Activated CD8-positive, alpha-beta memory T cell treated with anti-CD3 and anti-CD28 coated beads, Interleukin-2, amount 50 U/mL, for 48 hours (primary cell): ENCODE measurements at places on chromosomes 6 and 20.

DNA sequence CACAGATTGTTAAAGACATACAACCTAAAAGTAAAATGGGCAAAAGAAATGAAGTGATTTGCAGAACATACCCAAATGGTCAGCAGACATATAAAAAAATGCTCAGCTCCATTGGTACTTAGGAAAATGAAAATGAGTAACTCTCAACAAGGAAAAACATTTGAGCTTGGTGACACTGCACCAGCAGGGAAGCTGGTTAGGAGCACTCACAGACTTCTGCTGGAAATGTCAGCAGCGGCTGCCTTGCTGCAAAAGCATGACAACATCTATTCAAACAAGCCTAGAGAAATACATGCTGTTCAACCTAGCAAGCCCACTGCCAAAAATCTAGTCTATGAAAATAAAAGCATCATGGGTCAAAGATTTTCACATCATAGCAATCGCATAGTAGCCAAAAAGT is 99.0 kb upstream of the FOXQ1 start:
- no peak for DNase-seq

- no peak for DNase-seq
Measured at GRCh38 chr6:18861204-18861603, 474.1 kb downstream of the RNF144B start.

DNA sequence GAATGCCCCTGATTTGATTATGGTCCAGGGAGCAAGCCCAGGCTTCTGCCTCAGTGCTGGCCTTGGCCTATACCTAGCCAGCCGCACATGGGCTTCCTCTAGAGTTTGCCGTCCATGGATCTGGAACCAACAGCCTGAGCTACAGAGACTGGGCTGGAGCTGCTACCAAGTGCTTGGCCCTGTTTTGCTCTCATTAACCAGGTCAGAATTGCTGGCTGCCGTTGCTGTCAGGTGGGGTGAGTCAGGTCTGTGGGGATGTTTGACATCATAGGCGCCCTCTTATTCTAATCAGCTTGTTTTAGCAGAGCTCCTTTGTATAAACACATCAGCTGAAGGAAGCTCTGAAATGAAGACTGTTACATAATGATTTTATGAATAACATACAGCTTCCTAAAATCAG is 83.1 kb upstream of the PHACTR2 start:
- DNase-seq, result no peak

GRCh38 chr6:75349262-75349984 is 64.8 kb upstream of the TMEM30A start:
- DNase-seq, result no peak

DNA sequence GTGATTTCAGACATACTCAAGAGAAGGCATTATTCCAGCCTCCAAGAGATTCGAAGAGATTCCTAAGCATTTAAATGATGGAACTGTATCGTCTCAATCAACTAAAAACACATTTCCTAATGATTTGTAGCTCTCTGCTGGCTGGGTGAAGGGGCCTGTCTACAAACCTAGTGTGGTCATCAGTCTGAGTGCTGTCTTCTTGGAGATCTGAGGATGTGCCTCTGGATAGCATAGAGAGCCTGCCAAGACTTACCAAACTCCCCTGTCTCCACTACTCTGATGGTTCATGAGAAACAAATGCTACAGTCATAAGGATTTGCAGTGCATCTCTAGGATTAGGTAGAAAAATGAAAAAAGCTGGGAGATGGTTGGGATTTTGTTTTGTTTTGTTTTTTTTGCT is 176.9 kb upstream of the CITED2 start:
- no peak for DNase-seq
